Tibial nerve (tissue), 4 donors: ENCODE measurements at places on chromosomes 2 and 18. TPM values are rescaled to one million over a fixed set of nuclear protein-coding genes. Genes with fewer than 3 reads are reported as not detected.

GRCh38 chr2:204354442-204354856 is 190.8 kb upstream of the PARD3B start:
- DNase-seq, result no peak

GRCh38 chr2:168583710-168584521 is 127.8 kb downstream of the CERS6 start:
- DNase-seq, result peak; percentile 25

Gene RAB11FIP5
- total RNA-seq, result 35.7 TPM

Gene SERPINB11
- total RNA-seq, result not detected

- DNase-seq, result no peak
These were observed 14.0 kb upstream of the MAPRE2 start for GRCh38 chr18:35027206-35027605.
